ENCODE measurements at places on chromosomes 16 and 17.

- DNase-seq = no peak
Measured at GRCh38 chr16:82957212-82957611, 330.4 kb downstream of the CDH13 start.

DNA sequence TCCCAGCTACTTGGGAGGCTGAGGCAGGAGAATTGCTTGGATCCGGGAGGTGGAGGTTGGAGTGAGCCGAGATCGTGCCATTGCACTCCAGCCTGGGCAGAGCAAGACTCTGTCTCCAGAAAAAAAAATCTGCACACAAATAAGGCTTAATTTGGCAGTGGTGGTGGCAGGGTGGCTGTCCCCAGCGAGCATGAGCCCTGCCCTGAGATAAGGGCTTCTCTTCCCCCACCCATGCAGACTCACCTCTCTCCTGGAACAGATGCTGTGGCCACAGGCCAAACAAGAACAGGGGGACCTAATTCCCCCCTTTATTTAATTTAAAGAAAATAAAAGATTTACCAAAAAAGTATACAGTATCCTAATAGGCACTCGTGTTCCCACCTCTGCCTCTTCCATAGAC lies 157.2 kb downstream of the RAB11FIP4 start:
- no peak for DNase-seq

DNA sequence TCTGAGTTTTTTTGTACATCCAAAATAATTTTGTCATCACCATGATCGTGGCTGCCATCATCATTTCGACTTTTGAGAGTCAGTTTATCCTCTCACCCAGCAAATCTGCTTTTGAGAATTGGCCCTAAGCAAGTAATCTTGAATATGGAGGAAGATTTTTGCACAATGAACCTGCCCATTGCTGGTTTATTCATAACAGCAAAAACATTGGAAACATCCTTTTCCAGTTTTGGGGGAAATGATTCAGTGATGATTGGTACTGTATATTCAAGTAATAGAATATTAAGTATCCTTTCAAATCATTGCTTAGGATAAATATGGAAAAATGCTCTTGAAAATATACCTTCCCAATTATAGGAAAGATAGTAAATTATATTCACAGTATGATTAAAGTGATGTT lies 53.1 kb downstream of the PRKCA start:
- no peak for DNase-seq

GRCh38 chr17:38996660-38997337 lies 29.6 kb upstream of the FBXO47 start:
- DNase-seq = no peak

GRCh38 chr17:14442798-14443528 lies 142.1 kb downstream of the HS3ST3B1 start:
- no peak for DNase-seq

- no peak for DNase-seq
Measured at GRCh38 chr16:53971616-53972015, 267.7 kb downstream of the FTO start.

GRCh38 chr16:69476920-69477443 lies 52.6 kb downstream of the CYB5B start:
- peak; percentile 44 for DNase-seq

GRCh38 chr17:18975597-18975996 lies 23.6 kb downstream of the SLC5A10 start:
- DNase-seq = no peak

DNA sequence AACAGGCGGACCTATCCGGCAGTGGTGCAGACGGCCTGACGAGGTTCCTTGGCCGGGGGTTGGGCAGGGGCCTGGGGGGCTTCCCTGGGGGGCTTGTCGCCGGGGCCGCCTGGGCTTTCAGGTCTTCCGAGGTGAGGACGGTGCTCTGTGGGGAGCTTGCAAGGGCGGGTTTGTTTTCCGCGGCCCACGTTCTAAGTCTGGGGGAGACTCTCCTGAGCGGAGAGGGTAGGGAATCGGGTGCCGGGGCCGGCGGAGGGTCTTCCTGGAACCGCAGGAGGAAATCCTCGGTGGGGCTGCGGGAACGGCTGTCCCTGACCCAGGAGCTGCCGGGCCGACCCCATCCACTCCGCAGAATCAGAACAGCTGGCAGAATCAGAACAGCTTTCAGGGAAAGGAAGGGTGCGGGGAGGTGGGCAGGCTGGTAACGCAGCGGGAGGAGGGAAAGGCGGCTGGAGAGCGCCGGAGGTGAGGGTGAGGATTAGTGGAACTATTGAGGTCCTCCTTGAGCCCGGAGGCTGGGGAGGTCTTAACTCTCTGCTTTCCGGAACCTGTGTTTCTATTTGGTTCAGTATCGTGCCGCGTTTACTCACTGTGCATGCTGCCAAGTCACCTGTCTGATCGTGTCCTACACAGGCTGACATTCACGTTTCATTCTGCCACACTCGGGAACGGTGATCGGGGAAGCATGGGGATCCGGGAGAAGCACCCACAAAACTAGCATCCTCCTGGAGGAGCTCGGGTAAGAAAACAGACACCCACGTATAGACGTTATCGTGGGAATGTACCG lies 28.9 kb downstream of the CPSF4L start:
- DNase-seq = no peak

DNA sequence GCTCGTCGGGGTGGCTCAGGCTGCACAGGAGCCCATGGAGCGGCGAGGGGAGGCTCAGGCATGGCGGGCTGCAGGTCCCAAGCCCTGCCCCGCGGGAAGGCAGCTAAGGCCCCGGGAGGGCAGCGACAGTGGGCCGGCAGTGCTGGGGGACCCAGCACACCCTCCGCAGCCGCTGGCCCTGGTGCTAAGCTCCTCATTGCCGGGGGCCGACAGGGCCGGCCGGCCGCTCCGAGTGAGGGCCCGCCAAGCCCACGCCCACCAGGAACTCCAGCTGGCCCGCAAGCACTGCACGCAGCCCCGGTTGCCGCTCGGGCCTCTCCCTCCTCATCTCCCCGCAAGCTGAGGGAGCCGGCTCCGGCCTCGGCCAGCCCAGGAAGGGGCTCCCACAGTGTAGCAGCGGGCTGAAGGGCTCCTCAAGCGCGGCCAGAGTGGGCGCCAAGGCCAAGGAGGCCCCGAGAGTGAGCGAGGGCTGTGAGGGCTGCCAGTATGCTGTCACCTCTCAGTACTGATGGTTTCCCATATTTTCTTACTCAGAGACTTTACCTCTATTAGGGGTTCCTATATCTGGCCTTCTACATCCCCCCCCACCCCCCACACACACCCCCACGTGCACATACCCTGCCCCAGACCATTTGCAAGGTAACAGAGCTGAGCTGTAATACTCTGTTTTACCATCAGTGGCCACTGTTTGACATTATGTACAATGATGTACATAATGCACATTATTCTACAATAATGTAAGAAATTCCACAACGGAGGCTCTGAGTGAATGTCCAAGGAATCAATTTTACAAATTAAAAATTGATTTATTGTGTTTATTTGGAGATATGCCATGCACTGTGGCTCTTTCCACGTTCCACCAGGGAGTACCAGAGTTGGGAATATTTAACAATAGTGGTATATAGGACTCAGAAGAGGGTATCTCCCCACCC lies 3.7 kb upstream of the VAT1L start:
- DNase-seq = no peak

GRCh38 chr17:81870981-81871386 lies at the start of gene ARHGDIA:
Gene ARHGDIA, minus strand, starts transcription at chr17:81871337. Its CDS starts 1,407 bp downstream, at chr17:81869930.
- DNase-seq = no peak

GRCh38 chr17:35076874-35077273 lies 13.4 kb upstream of the RFFL start:
- DNase-seq = no peak

GRCh38 chr16:22653876-22654275 lies 143.2 kb downstream of the NPIPB5 start:
- DNase-seq = no peak

- DNase-seq = no peak
Measured at GRCh38 chr17:9002606-9003354, 18.5 kb upstream of the NTN1 start.

- no peak for DNase-seq
Measured at GRCh38 chr16:61792194-61792909, 243.9 kb downstream of the CDH8 start.

DNA sequence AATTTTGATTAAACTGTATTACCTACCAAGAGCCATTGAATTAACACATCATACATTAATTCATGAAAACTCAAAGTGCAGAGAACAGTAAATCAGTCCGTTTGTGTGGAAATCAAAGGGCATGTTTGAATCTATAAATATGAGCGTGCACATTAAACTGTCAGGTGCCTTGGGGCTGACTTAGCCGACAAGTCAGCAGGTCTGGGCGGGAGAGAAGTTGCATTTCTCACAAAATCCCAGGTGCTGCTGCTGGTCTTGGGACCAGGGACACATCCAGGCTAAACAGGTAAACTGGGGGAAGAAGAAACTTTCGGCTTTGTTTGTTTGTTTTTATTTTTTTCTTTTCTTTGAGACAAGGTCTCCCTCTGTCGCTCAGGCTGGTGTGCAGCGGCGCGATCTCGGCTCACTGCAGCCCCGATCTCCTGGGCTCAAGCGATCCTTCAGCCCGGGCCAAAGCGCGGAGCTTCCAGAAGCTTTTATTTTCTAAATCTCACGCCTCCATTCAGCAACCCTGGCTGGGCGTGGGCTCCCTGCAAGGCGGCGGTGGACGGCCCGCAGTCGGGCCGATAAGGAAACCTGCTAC lies 213.9 kb downstream of the MRTFB start:
- DNase-seq = no peak

- no peak for DNase-seq
Measured at GRCh38 chr16:83164816-83165215, 538.0 kb downstream of the CDH13 start.

- no peak for DNase-seq
Measured at GRCh38 chr17:75542229-75542628, 16.7 kb downstream of the LLGL2 start.

DNA sequence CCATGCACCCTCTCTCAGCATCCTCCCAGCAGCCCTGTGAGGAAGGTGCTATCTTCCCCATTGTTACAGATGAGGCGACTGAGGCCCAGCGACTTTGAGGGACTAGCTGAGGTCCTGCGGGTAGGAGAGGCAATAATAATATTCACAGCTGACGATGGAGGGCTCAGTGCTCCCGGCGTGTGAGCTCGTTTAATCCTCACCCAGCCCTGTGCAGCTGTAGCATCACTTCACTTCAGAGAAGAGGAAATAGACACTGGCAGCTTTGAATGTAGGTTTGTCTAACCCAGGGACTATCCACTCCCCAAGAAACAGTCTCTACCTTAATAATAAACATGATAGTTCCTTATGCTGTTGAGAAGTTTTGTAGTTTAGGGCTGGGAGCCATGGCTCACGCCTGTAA lies 21.6 kb downstream of the LASP1 start:
- no peak for DNase-seq

DNA sequence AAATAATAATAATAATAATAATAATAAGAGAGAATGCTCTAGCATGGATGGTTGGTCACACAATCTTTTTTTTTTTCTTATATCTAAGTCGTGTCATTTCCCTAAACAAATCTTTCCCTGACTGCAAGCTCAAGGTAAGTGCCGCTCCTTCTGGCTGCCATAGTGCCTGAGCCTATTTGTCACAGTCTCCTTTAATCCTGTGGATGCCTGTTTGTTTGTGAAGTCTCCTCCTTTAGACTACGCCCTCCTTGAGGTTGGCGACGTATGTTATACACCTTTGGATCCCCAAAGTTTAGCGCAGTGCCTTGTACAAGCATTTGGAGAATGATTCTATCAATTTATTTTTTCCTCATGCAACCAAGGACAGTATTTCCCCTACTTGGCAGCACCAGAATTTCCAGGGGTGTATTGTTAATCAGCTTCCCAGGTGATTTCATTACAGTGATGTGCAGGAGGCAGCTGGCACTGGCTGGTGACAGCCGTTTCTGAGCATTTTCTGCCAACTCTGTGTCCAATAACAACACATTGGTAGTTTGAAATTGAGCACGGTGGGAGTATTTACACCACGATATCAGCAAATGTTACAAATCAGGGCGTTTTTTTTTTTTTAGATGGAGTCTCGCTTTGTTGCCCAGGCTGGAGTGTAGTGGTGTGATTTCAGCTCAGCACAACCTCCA lies 26.6 kb downstream of the TMEM238L start:
- no peak for DNase-seq

- no peak for DNase-seq
Measured at GRCh38 chr17:12429116-12429515, 236.6 kb upstream of the MYOCD start.

DNA sequence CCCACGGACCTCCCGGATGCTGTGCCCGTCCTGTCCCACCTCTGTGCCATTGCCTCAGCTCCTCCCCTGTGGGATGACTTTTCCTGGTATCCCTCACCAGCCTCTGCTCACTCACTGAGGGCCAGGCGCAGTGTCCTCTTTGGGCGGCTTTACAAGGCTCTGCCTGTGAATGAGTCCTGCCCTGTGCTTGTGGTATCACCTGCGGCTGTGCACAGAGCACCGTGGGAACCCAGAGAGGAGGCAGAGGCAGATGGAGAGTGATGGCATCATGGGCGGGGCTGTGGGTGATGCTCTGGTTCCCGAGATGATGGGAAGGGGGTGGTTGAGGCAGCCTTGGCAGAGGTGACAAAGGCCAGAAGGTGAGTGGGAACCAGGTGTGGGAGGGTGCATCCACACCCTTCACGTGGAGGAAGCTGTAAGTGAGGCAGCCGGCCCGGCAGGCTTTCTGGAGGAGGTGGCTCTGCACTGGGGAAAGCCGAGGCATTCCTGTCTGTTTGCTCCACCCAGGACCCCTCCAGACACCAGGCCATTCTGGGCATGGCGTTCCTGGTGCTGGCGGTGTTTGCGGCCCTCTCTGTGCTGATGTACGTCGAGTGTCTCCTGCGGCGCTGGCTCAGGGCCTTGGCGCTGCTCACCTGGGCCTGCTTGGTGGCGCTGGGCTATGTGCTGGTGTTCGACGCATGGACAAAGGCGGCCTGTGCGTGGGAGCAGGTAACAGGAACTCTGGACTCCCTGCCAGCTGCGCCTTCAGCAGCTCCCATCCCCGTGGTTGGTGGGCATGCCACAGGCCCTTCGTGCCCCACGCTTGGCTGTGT lies 23.8 kb downstream of the ADCY7 start:
- no peak for DNase-seq

- DNase-seq = no peak
Measured at GRCh38 chr16:85825326-85825725, 25.8 kb downstream of the COX4I1 start.

- DNase-seq = no peak
Measured at GRCh38 chr17:19725486-19725885, 9.1 kb upstream of the SLC47A2 start.

GRCh38 chr17:7484067-7484918 lies at the start of gene POLR2A:
Gene POLR2A, plus strand, starts transcription at chr17:7484366.
- DNase-seq = peak; percentile 96

GRCh38 chr16:84869473-84869845 lies 49.7 kb downstream of the CRISPLD2 start:
- DNase-seq = no peak

- no peak for DNase-seq
Measured at GRCh38 chr16:52721331-52721730, 174.4 kb upstream of the TOX3 start.

DNA sequence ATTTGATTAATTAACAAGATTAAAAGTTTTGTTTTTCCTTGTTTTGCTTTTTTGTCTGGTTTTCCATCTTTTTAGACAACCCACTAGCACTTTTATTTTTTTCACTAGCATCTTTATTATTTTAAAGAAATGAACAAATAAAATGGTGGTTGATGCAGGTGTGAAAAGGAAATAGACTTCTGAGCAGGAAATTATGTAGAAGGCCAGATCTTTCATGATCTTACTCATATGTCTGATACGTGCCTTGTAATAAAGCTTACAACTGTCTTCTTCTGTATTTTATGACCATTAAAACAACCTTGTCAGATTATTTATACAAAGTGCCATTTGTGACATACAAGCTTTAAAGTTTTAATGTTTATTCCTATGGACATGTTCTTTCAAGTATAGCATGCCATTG lies 6.3 kb downstream of the SLFN12L start:
- DNase-seq = no peak

GRCh38 chr17:16467886-16468285 lies 24.1 kb downstream of the LRRC75A start:
- DNase-seq = no peak

GRCh38 chr17:17696882-17697633 lies 15.8 kb downstream of the RAI1 start:
- DNase-seq = no peak
